Amniotic epithelial cell (primary cell): ENCODE measurements at places on chromosomes 5 and 9.

DNA sequence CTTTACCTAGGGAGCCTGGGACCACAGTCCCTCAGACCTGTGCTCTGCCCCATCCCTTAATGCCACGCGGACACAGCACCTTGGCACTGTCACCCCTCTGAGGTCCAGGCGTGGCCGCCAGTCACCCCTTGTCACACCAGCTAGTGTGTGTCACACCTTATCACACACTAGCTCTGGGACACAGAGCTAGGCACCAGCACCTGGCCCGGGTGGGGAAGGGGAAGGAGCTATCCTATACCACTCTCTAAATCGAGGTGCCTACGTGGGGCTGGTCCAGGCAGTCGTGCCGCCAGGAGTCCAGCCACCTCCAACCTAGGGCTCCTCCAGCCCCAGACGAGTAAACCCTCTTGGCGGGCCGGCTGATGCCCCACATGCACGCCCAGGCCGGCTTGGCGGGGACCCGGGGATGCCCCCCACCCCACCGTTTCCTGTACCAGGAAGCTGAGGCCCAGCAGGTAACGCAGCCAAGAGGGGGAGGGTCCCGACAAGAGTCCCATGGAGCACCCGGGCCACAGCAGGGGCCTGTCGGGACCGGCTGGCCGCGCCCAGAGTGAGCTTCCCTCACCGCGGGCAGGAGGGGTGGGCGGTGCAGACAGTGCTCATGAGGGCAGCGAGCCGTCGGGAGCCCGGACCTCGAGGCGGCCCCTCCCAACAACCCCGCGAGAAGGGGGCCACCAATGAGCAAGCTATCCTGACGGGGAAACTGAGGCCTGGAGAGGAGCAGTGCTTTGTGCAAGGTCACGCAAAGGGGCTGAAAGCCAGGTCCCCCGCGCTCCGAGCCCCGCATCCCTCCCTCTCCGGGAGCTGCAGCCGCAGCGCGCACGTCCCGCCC lies 550 bp downstream of the CORO2A start:
- no peak for DNase-seq

DNA sequence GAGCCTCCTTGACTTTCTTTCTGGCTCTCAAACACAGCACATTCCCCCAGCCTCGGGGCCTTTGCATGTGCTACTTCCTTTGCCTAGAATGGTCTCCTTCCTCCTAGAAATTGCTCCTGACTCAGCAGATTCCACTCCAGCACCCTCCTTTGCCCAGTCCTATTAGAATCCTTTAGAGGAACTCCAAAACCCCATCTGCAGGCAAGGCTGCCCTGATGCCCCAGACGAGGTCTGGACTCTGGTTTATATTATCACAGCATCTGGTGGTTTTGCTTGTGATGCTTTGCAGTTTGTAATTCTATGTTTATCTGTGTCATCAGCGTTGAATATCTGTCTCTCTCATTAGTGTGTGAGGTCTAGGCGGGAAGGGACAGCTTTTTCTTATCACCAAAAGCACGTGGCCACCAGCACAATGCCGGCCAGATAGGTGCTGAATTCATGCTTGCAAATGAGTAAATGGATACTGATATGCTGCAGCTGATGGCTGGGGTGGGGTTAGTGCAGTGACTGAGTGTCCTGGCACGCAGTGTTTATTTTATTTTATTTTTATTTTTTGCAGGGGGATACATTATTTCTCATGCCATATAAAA lies 30.0 kb upstream of the ANKH start:
- DNase-seq, result peak; percentile 53

- DNase-seq, result peak; percentile 72
Measured at GRCh38 chr5:123610665-123611405, 98.9 kb downstream of the CSNK1G3 start.

DNA sequence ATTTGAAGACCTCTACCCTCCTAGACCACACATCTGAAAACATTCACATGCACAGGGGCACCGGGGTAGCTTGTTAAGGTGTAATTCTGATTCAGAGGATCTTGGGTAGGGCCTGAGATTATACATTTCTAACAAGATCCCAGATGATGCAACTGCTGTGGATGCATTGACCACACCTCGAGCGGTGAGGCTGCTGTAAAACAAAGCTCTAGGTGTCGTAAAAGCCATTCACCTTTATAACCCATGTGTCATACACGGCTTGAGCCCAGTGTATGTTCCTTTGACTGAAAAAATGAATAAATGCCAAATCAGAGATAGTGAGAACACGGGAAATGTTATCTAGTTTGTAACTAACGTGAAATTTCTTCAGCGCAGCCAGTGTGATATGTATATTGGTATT lies 1578.2 kb upstream of the WWC1 start:
- DNase-seq, result no peak

DNA sequence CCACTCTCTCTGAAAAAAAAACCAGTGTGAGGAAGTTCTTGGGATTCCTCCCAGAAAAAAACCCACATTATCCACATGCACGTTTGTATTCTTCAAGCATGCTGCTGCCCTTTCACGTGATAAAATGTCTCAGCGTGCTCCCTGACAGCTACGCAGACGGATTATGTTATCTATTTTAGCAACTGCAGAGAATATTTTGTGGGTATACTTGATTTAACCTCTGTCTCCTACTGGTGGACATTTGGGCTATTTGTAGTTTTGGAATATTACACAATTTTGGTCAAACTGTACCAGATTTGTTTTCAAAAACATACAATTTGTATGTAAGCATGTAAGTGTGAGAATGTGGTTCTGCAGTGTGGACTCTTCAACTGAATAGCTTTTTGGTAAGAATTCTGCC lies 10.7 kb downstream of the PRRC2B start:
- DNase-seq, result peak; percentile 91

DNA sequence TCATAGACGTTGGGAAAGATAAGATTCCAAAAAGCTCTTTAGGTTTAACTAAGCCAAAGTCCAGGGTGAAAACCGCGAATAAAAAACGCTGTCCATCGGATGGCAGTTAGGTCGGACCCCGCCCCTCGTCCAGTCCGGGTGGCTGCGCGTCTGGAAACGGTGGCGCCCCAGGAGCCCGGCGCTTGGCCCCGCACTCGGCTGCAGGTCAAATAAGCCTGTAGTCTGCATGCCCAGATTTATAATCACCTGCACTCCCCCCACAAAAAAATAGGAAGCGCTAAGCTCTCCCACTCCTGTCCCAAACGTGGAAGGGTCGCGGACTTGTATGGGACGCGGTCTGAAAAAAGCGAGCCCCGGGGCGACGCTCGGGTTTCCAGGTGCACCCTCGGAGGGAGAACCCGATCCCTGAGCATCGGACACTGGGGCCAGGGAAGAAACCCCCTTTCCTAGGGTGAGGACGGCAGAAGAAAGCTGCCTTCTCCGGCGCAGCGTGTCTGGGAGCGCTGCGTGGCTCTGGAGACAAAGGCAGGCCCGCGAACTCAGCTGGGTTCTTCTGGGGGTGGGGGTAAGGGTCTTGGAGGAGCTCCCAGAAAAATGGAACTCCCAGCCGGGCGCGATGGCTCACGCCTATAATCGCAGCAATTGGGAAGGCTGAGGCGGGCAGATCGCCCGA lies 923 bp upstream of the ZBTB5 start:
- DNase-seq, result peak; percentile 74

- DNase-seq, result no peak
Measured at GRCh38 chr5:98041661-98042060, 731.8 kb upstream of the RGMB start.

DNA sequence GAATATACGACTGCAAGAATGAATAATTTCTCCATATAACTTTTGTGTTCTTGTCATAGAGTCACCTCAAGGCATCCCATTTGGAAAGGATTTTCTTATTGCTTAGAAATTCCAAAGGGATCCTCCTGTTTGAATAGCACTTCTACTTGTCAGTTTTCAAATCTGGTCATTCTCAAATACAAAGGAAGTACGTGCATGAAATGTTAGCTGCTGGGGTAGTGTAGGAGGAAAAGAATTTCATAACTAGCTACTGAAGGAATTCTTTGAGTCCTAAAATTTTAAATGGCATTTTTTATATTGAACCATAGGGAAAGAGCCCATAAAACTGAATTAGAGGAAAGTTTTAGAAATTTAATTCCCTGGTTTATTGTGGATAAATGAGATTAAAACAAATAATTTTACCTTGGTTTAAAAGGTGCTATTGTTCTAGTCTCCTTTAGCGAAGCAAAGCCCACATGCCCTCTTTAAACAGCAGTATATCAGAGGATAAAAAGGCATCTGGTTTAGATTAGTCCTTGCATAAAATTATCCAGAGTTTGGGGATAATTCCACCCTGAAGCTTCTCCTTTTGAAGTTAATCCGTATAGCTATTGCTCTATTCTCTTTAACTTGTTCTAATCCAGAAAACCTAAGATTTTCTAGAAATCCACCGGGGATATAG lies 2.0 kb upstream of the MPDZ start:
- peak; percentile 86 for DNase-seq

- DNase-seq, result no peak
Measured at GRCh38 chr5:68465133-68465532, 249.6 kb downstream of the PIK3R1 start.

DNA sequence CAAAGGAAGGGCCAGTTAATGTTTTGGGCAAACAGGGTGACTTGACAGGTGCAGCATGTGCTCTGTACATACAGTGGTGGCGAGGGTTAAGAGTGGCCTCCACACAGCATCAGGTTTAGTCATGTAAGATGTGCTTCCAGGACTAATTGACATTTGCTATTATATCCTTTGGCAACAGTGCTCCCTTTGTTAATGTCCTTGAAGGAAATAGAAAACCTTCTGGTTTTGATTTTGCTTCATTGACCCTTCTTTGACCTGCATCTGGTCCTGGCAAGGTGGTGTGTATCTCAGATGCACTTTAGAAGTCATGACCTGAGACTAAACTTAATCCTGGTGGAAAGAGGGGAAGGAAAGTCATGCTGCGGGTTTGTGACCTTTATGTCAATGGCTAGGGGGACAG lies 440.0 kb downstream of the ENC1 start:
- DNase-seq, result no peak

DNA sequence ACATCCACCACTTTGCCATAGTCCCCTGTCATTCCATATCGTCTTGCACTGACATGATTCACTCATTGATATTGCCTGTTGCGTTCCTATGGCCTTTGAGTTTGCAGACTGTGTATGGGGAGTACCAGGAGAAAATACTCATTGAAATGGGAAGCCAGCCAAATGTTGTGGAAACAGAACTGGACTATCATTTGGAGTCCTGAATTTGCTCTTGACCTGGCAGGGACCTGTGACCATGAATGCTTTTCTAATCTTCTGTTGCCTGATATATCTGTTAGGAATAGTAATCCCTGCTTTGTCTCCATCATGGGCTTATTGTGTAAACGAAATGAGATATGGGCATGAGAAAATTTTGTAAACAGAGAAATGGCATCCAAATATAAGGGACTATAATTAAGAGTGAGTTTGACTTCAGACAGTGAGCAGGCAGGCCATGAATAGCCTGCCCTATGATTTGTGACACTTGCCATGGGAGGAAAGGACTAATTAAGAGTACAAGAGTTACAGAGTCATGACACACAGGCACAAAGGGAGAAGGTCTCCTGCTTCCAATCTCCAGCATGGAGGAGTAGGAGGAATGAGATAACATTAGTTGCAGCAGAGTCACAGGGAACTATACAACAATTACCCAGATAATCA lies 572.9 kb upstream of the SGCD start:
- no peak for DNase-seq

- no peak for DNase-seq
Measured at GRCh38 chr5:137752905-137753690, 1.1 kb downstream of the HNRNPA0 start.

GRCh38 chr5:3027866-3028635 lies 276.6 kb upstream of the IRX2 start:
- no peak for DNase-seq
